ENCODE measurements at places on chromosomes 13 and 19.

DNA sequence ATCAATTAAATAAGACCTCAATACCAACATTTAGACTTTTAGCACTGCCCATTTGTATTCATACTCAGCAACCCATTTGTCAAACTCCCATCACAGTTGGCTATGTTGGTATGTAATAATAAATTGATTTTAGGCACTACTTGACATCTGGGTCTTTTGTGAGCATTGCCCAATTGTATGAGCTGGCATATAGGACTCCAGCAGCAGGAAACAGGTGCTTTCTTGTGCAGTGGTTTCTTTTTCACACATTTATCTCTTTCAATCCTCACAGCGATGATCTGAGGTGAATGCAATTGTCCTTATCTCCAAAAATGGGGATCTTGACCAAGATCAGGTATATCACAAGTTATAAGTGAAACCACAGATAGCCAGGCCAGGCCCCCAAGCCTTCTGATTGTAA is 96.9 kb upstream of the OXGR1 start:
- DNase-seq = no peak

GRCh38 chr19:49210108-49210900 is 52.7 kb downstream of the TRPM4 start:
- peak; percentile 41 for DNase-seq

GRCh38 chr13:33257841-33258807 is 27.4 kb downstream of the STARD13 start:
- no peak for DNase-seq

DNA sequence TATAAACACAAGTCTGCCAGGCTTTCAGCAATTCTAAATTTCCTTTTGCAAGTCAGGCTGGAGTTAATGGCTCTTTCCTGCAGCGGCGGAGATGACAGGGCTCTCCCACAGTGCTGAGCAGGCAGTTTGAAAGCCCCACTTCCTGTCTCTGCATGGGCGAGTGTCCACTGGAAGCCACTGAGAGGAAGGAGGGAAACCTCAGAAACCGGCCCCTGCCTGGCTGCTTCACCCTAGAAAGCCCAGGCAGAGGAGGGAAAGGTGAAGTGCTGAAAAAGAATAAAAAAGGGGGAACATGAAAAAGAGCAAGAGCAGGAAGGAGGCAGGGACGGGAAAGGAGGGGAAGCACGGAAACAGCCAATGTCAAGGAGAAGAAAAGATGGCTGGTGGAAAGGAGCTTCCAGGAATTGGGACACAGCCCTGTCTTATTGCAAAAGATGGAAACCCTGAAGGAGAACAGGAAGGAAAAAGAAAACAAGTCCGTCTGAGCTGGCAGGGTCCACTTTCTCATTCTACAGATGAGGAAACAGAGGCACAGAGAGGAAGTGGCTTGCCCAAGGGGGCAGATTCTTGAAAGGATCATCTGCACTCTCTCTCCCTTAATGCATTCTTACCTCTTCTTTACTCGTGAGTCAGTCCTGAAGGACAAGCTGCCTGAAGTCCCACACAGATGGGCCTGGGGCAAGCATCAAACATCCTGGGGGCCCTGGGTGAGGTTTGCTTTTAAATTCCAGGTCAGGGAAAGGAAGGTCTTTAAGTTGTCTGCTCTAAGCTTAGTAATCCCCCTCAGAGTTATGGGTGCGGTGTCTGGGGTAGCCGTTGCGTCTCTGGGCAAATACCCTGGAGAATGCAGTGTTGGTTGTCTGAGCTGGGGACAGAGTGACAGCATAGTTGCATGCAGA is 38.8 kb upstream of the ALOX5AP start:
- no peak for DNase-seq

DNA sequence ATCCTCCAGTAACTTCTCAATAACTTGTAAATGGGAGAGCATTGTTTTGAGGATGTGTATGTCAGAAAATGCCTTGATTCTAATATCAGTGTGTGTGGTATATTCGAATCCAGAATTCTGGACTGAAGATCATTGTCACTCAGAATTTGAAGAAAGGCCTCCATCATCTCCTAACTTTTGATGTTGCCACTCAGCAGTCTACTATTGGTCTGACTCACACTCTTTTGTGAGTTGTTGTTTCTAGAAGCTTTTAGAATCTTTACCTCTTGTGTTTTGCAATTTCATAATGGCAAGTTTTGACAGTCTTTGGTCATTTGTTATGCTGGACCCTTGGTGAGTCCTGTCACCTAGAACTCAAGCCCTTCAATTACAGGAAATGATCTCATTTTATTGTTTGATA is 77.0 kb downstream of the RUBCNL start:
- DNase-seq = no peak

DNA sequence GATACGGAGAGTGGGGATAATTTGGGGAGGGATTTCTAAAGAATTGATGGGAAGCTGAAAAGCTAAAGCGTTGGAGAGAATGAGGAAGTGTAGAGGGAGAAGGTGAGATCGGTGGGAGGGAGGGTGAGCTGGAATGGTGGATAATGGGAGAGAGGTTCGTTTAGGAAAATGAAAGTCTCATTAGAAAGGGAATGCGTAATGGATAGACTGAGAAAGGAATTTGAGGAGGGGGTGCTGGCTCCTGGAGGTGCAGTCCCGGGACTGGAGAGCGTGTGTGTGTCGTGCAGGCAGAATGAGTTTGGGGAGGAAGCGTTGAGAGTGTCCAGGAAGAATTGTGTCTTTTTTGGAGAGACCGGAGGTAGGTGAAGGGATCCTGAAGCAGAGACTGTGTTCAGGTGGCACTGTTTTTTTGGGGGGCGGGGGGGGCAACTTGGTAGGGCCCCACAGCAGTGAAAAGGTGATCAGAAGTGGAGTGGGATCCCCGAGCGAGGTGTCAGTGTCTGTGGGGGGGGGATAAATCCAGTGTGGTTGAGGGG is 1.4 kb downstream of the ACTN4 start:
- no peak for DNase-seq

GRCh38 chr19:45376045-45376724 is 5.8 kb upstream of the ERCC2 start:
- DNase-seq = no peak

GRCh38 chr13:18949970-18950369 is 231.7 kb downstream of the TUBA3C start:
- DNase-seq = no peak

DNA sequence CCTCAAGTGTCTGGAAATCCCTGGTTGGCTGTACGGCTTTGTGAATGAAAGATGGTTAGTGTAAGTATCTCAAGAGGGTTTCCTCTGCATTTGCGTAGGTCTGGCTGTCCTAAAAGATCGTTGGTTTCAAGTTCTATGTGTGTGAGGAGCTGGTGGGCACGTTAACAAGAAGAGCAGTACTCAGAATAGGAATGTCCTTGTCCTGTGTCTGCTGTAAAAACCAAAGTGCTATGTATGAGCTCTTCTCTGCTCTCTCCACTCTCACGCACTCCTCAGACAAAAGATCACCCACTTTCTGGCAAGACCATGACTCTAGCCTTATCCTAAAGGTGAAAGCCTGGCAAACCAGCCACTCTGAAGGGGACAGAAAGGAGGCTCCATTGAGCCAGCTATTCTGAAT is 39.1 kb downstream of the USP12 start:
- DNase-seq = no peak

DNA sequence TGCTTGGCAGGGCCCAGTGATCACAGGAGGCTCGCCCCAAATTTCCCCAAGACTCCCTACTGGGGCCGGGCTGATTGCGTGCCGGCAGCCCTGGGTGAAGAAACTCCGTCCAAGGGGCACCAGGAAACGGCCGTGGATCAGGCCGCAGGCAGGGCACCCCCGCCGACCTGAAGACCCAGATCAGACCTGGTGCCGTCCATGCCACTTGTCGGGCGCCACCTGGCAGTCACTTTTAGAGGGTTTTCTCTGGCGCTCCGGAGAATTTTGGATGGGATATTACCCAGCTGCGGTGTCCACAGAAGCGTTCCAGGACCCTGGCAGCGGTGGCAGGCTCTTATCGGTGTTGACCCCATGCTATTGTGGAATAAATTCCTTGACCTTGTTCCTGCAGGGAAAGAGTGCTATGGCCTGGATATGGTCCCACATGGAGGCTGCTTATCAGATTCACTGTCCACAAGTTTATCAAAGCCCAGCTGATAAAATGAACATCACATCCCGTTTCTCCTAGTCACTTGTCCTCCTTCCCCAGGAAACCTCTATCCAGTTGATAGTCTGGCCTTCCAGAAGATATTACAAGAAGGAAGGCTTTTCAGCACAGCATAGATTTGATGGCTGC is 38.2 kb downstream of the IGFL2 start:
- no peak for DNase-seq

DNA sequence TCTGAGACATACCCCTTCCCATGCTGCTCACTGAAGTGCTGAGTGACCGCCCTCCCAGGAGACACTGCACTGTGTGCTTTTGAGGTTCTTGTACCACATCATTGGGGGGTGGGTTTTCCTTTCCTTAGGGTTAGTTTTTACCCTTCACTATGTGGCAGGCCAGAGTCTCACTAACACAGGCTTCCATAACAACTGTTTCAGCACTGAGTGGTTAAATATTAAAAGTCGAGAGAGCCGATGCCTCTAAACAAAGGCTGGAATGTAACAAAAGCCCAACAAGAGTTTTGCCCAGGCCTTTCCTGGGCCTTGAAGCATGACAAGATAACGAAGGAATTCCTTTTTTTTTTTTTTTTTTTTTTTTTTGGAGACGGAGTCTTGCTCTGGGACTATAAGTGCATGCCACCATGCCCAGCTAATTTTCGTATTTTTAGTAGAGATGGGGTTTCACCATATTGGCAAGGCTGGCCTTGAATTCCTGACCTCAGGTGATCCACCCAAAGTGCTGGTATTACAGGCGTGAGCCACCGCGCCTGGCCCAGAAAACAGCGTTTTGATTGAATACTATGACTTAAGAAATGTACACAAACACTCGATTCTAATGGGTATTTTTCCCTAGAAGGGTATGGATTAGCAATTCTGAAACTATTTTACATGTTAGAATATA is 46.5 kb downstream of the ZNF823 start:
- DNase-seq = no peak

- no peak for DNase-seq
Observed at GRCh38 chr13:111875915-111876314, 191.0 kb upstream of the SOX1 start.

- DNase-seq = no peak
Observed at GRCh38 chr19:17654993-17655392, 33.2 kb downstream of the UNC13A start.

GRCh38 chr13:76516586-76516985 is 369.6 kb downstream of the KCTD12 start:
- DNase-seq = no peak

DNA sequence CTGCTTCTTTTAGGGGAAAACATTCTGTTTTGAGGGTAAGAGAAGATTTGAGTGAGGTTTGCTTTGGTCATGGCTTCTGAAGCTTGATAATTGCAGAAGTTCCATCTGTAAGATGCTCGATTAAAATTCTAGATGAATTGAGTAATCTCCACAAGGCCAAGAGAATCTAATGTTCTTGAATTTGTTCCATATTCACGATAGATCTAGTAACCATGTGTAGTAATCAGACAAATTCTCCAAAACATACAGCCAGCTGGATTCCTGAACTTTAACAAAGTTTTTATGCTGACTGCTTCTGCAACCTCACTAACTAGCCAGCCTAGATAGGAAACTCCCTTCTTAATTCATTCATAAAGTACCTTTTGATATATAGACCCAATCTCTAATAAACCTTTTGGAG is 92.7 kb downstream of the COL4A2 start:
- no peak for DNase-seq

DNA sequence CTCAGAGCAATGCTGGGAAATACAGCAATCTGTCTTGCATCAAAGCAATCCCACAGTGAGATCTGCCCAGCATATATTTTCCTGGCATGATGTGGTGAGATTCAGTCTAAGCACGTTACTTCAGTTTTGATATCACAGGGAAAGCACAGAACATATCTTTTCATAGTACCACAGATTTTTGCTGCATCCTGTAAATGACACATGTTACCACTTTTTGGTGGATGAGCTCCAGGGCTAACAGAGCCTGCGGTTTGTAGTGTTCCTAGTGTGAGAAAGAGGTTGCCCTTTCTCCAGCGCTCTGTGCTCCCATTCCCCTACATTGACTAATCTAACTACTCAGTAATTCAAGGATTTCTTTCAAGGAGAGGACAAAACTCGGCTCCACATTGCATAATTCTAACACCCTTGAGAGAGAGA is 409.0 kb downstream of the GPC6 start:
- no peak for DNase-seq

GRCh38 chr13:93723316-93723715 is 496.7 kb downstream of the GPC6 start:
- DNase-seq = no peak

- DNase-seq = no peak
Observed at GRCh38 chr13:46550822-46551221, 2.1 kb upstream of the LRCH1 start.

All from stimulated activated naive CD4-positive, alpha-beta T cell (primary cell).